A172 (cell line): ENCODE measurements at places on chromosomes 13 and 19.

DNA sequence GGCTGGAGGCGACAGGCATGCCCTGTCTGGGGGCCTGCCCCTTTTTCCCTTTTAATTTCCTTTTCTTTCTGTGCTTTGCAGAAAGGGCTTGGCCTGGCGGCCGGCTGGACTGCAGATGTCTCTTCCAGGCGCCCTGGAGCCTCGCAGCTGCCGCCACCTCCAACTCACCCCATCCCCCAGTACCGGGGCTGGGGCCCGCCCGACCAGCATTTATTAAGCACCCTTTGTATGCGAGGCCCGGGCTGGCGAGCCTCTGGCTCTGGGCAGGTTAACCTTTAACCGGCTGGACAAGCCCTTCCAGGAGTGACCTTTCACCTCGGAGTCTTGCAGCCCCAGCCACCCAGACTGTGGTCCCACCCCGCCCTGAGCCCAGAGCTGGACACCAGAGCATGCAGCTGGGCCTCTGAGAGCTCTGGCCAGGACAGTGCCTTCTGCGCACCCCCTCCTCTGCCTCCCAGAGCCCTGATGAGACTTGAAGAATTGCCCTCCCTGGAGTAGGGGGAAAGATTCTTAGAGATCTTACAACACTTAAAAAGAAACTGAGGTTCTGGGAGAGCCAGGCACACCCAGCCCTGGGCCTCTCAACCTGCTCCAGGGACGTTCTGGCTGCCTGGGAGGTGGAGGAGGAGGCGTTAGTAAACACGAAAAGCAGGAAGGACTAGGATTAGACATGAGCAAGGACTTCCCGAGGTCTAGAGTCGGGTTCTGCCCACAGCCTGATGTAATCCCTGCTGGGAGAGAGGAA is 1.1 kb upstream of the NR2F6 start:
- no peak for DNase-seq

DNA sequence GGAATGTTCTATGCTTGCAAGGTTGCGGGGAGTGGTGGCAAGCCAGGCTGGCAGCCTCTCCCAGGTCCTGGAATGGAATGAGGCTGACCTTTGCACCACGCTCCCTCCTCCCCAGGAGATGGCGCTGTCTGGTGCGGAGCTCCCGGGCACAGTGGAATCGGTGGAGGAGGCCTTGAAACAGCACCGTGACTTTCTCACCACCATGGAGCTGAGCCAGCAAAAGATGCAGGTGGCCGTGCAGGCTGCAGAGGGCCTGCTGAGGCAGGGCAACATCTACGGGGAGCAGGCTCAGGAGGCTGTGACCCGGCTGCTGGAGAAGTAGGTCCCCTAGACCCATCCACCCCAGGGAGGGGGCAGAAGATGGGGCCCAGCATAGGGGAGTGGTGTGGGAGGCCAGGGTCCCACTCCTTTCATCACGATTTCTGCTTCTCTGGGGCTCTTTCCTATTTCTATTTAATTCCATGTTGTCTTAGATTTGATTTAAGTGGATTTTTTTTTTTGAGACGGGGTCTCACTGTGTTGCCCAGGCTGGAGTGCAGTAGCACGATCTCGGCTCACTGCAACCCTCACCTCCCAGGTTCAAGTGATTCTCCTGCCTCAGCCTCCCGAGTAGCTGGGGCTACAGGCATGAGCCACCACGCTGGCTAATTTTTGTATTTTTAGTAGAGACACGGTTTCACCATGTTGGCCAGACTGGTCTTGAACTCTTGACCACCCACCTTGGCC is 53.2 kb upstream of the SHKBP1 start:
- DNase-seq, result peak; percentile 77

DNA sequence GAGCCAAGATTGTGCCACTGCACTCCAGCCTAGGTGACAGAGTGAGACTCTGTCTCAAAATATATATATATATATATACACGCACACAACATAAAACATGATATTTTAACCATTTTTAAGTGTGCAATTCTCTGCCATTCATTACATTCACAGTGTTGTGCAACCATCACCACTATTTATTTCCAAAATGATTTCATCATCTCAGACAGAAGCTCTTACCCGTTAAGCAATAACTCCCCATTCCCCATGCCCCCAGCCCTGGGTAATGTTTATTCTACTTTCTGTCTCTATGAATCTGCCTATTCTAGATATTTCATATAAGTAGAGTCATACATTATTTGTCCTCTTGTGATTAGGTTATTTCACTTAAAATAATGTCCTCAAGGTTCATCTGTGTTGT is 20.3 kb downstream of the WDR88 start:
- no peak for DNase-seq

DNA sequence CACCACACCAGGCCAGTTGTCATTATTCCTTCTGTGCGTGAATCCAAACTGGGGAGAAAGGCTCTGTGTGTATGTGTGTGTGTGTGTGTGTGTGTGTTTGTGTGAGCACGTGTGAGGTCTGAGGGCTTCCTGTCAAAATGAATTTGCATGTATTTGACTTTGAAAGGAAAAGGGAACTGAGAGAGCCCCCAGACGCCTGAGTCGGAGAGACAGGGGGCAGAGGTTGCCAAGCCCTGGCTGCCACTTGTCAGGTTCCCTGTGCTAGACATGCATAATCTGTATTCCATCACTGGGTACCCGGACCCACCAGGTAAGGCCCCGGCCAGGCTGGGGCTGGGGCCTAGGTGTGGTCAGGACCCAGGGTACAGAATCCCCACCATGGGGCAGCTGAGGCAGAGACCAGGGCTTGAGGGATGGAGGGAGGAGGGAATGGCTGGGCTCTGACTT is at the start of gene CLEC17A:
Gene CLEC17A, plus strand, starts transcription at position 191 of the 447 bp plus-strand sequence. Its CDS starts 77 bp downstream, at position 268.
- DNase-seq, result no peak

DNA sequence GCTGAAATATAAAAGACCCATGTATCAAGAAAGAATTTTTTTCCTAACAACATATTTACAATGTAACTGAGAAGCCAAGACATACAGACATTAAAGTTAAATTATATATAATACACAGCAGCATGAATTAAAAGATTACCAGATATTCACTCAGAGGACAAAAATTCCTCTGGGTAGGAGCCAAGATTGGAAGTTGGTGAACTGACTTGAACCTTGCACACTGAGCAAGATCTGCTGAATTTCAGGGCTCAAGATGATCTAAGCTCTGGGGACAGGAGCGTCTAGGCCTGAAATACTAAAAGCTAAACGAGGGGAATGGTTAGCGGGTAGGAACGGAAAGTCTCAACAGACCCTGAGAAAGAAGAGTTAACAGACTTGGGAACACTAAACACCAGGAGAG is 8.5 kb downstream of the FOXO1 start:
- no peak for DNase-seq

GRCh38 chr19:33410915-33411401 is 37.4 kb downstream of the CEBPG start:
- DNase-seq, result no peak

- no peak for DNase-seq
These were observed 15.7 kb downstream of the PLIN3 start for GRCh38 chr19:4851551-4852290.

DNA sequence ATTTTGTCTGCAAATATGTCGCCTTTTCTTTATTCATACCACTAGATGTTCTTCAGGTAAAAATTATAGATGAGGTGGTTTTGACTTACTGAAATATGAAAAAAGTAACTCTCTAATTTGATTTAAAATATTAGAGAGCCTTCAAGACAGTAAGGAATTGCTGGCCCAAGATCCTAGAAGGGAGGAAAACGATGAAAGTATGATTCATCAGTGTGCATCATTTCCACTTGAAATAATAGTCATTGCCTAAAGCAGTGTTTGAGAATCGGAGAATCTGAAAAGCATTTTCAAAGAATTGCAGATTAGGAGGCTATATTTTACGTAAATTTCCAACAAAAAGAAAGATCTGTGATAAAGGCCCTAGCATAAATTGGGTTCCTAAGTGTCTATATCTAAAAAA is 1707.9 kb upstream of the PRR20A start:
- peak; percentile 35 for DNase-seq

- peak; percentile 35 for DNase-seq
These were observed 213.8 kb downstream of the KCTD12 start for GRCh38 chr13:76672420-76672819.
